ENCODE measurements at places on chromosomes 11 and 22.

DNA sequence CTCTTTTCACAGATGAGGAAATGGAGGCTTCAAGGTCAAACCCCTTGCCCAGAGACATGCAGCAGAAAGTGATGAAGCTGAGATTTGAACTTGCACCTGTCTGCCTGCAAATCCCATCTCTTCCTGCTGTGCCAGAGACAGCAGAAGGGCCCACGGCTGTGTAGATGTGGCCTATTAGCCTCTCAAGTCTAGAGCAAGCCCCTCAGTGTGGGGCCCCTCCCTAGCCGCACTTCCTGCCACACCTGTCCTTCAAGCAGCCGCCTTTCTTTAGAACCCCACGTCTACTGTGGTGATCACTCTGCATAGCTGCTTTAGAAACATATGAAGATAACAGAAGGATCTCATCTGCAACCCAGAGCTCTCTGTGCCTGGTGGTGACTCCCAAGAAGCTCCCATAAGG, 41.2 kb upstream of the JAM3 start:
- no peak for DNase-seq

- DNase-seq: no peak
These were observed 22.9 kb upstream of the ROBO3 start for GRCh38 chr11:124842305-124842704.

DNA sequence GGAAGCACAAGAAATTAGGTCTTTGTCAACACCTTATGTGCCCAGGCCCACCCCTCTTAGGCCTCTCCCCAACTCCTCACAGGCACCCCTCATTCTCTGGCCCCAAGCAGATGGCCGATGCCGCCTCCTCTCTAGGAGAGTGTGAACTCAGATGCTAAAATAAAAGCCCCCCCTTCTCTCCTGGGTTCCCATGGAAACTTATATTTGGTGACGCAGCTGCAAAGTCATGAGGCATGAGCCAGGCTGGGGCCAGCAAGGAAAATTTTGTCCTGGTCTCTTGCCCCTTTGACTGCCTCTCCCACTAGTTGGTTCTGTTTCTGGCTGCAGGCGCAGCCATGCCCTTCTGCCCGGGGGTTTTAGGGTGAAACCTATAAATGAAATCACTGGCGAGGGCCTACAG, 11.8 kb downstream of the RCOR2 start:
- DNase-seq: no peak

DNA sequence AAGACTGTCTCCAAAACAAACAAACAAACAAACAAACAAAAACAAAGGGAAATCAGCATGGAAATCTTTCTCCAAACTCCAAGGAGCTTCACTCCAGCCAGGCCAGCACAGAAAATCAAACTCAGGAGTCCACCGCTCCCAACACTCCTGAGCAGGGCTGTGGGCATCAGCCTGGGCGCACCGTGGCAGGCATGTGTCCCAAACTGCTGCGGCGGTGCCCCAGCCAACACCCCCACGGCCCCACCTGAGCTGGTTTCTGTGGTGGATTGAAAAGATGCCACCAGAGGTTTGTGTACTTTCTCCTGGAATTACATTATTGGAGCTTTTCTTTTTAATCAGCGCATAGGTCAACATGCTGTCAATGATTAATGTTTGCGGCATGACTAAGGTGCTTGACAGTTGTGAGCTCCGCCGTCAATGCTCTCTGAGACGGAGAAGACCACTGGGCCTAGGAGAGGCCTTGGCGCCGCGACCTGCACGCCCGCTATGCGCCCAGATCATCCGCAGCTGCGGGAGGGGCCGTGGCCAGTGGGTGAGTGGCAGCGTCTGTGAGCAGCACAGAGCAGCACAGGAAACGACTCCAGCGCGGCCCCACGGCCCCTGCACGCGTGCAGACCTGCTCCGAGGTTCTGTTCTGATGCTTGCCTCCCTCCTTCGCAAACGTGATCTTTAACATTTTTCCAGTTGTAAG, 18.1 kb downstream of the DRD4 start:
- DNase-seq: no peak

- no peak for DNase-seq
These were observed 11.9 kb downstream of the APOL2 start for GRCh38 chr22:36227396-36227795.

GRCh38 chr11:32531528-32531927, 52.1 kb upstream of the EIF3M start:
- DNase-seq: no peak

- DNase-seq: no peak
These were observed 15.5 kb downstream of the FLI1 start for GRCh38 chr11:128709402-128709801.

- DNase-seq: no peak
These were observed 49.9 kb downstream of the ST3GAL4 start for GRCh38 chr11:126405374-126405773.

GRCh38 chr11:43930868-43931716, 11.3 kb upstream of the C11orf96 start:
- no peak for DNase-seq

GRCh38 chr11:35087648-35088047, 51.3 kb upstream of the CD44 start:
- no peak for DNase-seq
